ENCODE measurements at places on chromosomes 1 and 21.

DNA sequence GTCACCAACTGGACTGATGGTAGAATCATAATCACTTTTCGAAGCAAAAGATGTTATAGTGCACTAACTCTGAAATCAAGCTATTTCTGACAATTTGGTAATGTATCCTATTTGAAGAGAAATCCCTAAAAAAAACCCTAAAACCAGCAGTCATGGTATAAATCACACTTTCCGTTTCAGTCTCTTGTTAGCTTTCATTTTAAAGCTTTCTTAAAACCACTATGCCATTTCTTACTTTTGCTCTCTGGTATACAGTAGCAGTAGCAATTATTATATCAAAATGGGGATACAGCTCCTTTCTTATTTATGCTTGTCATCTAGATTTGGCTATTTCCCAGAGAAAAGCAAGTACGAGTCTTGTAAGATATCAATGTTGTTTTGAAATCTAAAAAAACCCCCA is 323.3 kb downstream of the KCTD3 start:
- no peak for DNase-seq

- DNase-seq: no peak
Measured at GRCh38 chr1:78411707-78412106, 79.1 kb upstream of the PTGFR start.

DNA sequence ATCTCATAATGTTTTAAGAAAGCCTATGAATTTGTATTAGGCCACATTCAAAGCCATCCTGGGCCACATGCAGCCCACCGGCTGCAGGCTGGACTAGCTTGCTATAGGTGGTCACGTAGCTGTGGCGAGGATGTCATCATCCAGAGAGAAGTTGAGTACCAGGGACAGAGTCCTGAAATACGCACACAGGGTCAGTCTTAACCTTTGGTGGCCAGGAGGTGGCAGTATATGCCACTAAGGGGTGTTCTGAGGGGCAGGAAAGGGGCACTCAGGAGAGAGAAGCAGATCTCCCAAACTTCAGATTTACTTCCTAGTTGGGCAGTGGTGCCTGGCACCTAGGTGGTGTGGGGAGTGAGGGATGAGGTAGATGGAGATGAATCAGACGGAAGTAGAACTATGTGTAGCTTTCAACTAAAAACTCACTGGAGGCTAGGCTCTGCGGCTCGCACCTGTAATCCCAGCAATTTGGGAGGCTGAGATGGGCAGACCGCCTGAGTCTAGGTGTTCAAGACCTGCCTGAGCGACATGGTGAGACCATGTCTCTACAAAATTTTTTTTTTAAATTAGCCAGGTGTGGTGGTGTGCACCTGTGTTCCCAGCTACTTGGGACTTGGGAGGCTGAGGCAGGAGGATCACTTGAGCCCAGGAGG is 16.3 kb upstream of the CDK18 start:
- DNase-seq: peak; percentile 89

DNA sequence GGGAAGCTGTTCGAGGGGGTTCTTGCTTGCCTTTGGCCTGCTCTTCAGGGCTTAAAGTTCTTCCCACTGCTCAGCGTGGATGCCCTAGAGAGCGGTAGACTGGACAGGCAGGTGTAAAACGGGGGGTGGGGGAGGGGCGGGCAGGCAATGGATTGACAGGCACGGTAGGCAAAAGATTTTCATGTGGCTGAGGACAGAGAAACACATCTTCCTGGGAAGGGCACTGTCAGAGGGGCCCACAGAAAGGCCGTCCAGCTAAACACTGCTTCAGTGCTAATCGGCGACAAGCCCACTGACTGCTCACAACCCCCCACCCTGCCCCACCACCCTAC is 412 bp downstream of the ABCA4 start:
- DNase-seq: no peak

DNA sequence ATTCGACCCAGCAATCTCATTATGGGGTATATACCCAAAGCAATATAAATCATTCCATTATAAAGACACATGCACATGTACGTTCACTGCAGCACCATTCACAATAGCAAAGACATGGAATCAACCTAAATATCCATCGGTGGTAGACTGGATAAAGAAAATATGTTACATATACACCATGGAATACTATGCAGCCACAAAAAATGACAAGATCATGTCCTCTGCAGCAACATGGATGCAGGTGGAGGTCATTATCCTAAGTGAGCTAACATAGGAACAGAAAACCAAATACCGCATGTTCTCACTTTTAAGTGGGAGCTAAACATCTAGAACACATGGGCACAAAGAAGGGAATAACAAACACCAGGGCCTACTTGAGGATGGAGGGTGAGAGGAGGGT is 115.5 kb downstream of the PTPN14 start:
- no peak for DNase-seq

DNA sequence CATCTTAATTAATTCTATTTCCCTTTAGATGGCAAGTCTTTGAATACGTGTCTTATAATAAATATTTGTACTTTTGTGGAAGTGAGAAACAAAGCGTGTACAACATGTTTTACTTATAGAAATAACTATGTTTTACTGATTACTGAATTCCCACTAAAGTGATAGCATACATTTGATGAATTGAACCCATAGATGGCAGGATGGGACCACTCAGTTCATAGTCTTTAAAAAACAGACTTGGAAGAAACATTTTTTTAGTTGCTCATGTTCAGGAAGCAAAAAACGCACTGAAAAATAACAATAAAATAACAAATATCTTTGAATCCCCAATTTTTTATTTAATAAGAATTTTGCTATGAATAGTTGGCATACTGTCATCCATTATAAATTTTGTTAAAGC is 507.1 kb upstream of the ZRANB2 start:
- peak; percentile 11 for DNase-seq

- no peak for DNase-seq
Measured at GRCh38 chr1:11924334-11925195, 1.7 kb downstream of the KIAA2013 start.

DNA sequence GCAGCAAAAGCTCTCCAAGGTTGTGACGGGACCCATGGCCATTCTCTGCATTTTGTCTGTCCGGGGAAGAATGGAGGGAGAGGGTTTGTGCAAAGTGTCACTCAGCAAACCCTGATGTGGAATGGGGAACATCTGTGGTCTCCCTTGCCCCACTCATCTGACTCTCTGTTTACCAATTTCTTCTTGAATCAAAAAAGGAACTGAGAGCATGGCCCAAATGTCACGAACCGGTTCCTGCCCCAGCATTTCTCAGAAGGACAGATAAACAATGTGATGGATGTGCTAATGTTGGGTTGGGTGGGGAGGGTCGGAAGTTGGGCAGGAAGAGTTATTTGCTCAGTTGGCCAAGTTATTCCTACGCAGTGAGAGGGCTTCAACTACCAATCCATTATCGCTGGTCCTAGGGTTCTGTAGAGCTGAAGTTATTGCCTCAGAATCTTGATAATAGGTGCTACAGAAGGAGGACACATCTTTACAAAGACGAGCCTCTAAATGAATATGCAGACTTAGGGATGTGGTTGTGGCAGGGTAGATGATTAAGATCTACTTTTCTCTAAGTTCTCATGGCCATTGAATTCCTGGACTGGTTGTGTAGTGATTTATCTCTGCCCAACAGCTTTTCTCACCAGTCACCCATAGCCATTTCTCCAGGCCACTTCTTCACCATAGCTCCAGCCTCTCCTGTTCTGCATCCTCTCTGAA is 9.6 kb upstream of the DUSP12 start:
- DNase-seq: no peak

DNA sequence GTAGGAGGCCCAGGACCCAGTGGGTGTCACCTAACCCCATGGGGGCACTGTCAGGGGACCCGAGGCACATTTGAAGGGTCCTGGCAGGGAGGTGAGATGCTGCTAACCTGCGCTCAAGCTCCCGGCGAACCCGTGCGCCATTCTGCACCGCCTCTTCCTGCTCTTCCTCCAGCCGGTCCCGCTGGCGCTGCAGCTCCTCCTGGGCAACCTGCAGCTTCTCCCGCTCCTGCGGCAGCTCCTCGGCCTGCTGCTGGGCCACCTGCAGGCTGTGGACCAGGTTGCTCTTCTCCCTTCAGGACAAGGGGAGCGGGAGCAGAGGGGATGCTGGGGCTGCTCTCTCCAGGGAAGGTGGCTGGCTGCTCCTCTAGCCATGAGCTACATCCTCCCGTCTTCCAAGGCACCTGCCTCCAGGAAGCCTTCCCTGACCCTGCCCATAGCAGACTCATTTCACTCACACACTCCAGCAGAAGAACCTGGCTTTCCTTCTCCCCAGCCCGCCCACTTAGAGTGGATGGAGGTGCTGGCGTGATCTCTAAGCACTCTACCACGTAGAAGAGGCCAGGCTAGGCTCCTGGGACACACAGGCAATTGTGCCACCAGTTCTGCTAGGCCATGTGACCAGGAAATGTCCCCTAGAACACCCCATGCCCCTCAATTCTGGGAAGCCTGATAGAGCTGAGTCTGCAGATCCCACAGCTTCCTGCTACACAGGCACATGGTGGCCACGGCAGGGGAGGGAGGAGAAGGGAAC is 15.2 kb upstream of the NBPF1 start:
- DNase-seq: no peak

- no peak for DNase-seq
Measured at GRCh38 chr1:162688931-162689330, 56.7 kb downstream of the DDR2 start.

DNA sequence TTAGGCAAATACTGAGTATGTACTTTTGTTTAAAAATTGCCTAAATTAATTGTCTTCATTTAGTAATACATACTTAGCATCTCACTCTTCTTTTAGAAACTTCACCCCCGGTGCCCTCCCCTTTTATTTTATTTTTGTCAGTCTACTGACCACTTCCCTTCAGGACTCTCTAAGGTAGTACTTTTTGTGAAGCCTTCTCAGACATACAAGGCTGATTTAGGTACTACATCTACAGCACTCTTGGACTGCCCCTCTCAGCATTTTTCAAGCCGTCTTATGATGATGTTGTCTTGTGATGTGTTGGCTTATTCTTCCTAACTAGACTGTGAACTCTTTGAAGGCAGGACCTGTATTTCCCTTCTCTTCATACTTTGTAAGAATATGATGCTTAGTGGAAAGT is 24.7 kb downstream of the RPS6KC1 start:
- no peak for DNase-seq
